ENCODE measurements at places on chromosomes 2 and 18.

GRCh38 chr2:112614201-112614840 lies 29.9 kb downstream of the CHCHD5 start:
- DNase-seq: no peak

GRCh38 chr18:10923551-10924070 lies 225.8 kb downstream of the PIEZO2 start:
- DNase-seq: no peak

- no peak for DNase-seq
These were observed 376.1 kb upstream of the SOX11 start for GRCh38 chr2:5316001-5316490.

DNA sequence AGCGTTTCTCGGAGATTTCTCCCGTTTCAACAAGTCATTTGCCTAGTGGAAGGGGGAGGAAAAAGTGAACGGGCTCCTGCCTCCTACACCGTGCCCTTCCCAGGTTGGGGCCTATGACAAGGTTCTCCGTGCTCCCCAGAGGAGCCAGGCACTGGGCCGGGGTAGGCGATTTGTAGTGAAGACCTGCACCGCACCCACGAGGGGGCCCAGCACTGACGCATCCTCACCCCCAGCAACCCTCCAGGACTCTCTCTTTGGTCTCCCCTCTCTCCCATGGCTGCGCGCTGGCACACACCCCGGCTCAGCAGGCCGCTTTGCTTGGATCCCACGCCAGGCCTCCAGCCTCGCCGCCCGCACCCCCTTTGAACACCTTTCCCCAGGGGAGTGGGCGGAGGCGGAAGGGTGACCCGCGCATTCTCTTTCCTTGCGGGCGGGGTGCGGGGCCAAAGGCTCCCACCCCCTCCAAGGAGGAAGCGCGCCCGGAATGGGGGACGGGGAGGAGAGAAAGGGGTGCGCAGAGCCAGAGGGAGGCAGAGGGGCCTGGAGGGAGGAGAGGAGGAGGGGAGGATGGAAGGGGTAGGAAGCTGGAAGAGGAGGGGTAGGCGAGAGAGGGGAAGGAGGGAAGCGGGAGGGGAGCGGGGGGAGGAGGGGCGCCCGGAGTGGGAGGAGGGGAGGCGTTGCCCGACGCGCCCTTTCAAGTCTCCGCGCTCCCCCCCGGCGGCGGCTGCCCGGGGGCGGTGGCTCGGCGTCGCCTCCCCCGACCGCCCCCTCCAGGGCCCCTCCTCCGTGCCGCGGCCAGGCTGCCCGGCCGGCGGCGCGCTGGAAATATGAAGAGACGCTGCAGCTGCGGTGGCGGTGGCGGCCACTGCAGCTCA lies at the start of gene APCDD1:
Gene APCDD1 (plus strand): TSS at position 830 of the 875 bp plus-strand sequence. CDS start 347 bp downstream, outside the sequence.
- no peak for DNase-seq

DNA sequence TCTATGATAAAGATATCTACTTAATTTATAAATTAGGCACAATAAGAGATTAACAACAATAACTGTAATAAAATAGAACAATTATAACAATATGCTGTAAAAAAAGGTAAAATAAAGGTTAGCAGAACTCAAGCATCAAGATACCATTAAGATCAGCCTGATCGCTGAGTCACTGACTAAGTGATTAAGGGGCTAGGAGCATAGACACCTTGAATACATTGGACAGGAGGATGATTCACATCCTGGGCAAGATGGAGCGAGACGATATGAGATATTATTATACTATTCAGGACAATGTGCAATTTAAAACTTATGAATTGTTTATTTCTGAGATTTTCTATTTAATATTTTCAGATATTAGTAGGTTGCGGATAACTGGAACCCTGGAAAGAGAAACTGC lies 1277.8 kb upstream of the ZEB2 start:
- no peak for DNase-seq

- DNase-seq: no peak
These were observed 366.7 kb upstream of the SOX11 start for GRCh38 chr2:5325523-5325922.

DNA sequence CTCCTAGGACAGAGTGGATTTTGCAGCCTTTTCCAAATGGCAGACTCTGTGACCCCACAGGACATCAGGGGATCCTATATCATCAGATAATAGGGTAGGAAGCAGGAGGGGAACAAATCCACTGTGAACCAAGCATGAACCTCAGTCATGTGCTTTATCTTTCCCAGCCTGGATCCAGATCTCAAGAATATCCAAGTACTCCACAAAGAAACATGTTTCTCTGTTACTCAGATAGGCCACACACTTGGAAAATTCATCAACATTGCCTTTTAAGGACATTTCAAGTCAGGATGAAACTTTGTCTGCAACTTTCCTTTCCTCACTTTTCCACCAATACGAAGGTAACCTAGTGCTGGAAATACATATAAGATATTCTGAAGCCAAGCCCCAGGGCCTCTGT lies 85.8 kb downstream of the RDH14 start:
- DNase-seq: no peak

Data from NCI-H446 (cell line).